ENCODE measurements at places on chromosomes 2 and 18.

DNA sequence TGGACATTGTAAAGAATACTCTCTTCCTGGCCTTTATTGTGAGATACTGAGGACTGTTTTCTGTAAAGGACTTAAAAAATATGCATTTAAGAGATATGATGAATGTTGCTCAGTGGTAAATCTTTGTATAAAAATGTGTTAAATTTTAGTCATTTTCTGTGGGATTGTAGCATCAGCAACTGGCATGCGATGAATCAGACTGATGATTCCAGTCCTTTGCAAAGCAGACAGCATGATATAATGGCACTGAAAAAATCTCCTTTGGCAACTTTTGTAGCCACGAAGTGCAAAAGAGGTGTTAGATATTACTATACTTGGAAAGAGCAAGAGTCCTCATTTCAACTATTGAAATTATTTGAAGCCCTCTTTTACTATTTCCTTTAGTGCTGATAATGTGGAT is 678.7 kb downstream of the PLCL1 start:
- no peak for DNase-seq

DNA sequence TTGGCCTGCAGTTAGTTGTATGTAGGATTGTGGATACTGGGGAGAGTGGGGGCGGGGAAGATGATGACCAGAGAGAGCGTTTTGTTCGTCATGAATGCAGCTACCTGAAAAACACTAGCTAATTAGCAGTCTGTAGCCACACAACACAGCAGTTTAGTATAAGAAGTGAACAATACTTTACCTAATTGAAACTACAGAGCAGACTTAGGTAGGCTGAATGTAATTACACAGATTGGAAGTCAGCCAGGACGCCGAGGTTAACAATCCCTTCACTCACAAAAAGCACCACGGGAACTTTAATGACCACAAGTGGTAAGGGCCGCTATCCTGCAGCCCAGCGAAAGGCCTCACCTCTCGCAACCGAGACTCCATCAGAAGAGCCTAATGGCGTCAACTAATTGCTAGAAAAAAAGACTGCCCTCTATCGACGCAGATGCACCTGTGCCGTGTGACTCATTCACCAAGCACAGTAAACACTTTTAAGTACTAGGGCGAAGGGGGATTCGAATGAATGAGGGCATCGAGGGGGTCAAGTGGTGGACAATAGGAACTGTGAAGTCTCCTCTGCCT is 591.0 kb downstream of the ARHGAP15 start:
- DNase-seq, result no peak

- peak; percentile 65 for DNase-seq
Observed at GRCh38 chr2:96870626-96871255, 861 bp upstream of the SEMA4C start.

- no peak for DNase-seq
Observed at GRCh38 chr2:15890936-15891905, 49.1 kb upstream of the MYCN start.

DNA sequence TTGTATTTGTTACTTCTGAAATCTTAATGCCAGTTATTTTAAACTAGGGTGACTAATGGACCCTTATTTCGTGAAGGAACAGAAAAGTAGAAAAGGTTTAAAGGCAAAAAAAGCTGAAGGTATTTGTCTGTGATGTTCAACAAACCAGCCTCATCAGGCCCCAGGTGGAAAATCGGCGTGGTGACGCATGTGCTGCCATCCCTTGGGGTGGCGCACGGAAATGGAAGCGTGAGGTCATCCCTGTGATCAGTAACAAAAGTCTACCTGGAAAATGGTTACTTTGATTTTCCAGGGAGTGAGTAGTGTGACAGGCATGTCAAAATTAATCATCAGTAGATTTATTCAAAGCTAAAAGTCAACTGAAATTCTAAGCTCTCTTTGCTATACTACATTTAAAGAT is 313.2 kb downstream of the GBX2 start:
- no peak for DNase-seq

GRCh38 chr2:148944536-148944935 is 69.5 kb downstream of the KIF5C start:
- DNase-seq, result no peak

DNA sequence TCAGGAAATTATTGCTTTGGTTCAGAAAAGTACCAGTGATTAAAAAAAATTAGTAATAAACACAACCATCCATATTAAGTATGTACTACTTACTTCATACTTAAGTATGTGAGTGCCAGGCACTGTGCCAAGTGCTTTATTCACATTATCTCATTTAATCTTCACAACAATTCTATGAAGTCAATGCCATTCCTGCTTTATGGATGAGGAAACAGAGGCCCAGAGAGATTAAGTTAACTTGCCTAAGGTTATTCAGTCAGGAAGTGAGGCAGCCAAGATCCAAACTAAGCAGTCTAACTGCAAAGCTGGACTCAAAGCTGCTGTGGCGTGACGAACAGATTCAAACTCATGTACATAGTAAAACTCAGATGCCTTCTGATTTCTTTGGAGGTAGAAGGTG is 22.3 kb downstream of the DTNB start:
- no peak for DNase-seq

DNA sequence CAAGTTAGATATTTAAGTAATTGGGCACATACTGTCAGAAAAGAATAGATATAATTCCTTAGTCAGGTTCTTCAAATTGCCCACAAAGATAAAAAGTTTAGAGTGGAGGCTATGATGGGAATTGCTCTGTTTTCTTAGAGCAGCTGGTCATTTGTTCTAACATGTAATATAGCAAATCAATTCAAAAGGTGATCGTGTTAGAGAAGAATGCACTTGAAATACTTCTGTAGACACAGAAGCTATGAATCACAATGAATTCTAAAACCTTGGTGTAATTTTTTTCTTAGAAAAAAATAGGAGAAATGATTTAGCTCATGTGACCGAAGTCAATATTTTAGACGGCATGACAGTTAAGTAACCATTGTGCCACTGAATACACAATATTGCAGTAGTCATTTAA is 918.1 kb upstream of the LRATD1 start:
- DNase-seq, result no peak

DNA sequence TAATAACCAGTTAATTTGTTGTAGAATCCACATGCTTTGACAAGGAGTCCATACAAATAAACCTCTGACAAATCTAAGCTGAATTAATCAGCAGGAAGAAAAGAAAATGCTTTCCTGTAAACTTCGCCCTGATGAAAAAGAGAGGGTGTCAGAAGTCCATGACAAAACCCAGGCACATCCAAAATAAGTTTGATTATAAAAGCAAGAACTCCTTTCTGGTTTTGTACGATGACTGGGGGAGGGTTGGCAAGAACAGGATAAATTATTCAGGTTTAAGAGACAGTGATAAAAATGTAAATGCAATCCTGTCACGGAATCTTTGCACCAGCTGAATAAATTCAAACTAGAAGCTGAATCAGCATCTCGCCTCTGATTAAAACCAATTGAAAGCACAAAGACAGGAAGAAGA is 469.2 kb upstream of the TNP1 start:
- DNase-seq, result no peak

DNA sequence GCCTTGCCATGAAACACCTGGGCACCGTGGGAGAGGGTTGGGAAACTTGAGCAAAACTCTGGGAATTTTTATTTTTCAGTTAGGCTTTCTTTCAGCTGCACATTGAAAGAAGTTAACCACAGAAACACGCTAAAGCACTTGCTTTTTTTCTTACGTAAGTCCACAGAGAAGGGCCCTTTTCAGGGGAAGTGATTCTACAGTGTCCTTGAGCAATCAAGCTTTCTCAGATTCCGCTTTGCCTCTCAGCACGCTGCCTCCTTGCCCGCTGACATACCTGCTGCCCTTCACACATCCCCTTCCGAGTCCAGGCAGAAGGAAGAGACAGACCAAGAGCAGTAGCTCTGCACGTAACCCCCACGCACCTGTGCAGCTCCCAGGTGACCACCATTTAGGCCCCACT is 135.5 kb upstream of the MYT1L start:
- DNase-seq, result no peak

DNA sequence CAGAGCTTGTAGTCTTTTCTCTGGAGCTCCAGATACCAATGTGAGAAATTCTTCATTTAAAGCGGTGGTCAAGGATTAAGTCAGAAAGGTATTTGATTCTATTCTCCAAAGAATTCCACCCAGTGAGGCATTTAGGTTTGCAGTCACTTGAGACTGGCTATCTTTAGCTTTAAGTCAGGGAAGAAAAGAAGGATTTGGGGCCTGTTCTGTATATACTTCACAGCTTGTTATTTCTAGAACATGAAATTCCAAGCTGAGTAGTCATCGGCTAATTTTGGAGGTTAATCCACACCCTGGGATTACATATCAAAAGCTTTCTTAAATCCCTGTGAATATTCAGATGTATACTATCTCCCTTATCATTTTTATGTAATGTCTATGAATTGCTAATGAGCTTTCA is 39.4 kb downstream of the MYOM1 start:
- no peak for DNase-seq

DNA sequence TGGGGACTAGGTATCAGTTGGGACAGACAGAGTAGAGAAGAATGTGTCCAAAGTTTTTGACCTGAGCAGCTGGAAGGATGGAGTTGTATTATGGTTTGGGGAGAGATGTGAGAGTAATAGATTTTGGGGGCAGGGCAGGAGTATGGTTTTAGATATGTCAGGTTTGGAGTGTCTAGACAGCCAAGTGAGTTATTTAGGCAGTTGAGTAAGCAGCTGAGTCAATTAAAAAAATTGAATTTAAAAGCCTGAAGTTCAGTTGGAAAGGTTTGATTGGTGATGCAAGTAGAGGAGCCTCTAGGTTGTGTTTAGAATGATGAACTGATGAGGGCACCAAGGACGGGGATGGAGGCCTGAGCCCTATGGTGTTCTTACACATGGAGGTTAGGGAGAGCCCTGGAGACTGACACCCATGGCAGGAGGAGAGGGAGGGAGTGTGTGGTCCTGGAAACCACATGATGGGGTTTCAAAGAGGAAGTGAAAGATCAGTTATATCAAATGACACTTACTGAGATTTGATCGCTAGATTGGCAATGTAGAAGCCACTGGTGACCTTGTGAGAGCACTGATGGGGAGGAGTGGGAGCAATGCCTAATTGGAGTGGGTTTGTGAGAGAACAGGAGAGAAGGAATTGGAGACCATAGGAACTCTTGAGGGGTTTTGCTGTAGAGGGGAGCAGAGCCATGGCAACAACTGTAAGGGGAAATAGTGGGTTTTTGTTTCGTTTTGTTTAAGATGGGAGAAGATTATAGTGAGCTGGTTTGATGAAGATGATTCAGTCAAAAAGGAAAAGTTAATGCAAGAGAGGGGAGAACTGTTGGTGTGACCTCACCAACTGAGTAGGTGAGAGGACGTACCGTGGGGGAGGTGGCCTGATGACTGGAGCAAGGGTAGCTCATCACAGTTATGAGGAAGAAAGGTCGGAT is 10.3 kb downstream of the ITGA6 start:
- peak; percentile 74 for DNase-seq

GRCh38 chr2:137838255-137839092 is 125.8 kb upstream of the HNMT start:
- DNase-seq, result no peak

- no peak for DNase-seq
Observed at GRCh38 chr2:102483086-102483485, 10.1 kb downstream of the SLC9A4 start.

DNA sequence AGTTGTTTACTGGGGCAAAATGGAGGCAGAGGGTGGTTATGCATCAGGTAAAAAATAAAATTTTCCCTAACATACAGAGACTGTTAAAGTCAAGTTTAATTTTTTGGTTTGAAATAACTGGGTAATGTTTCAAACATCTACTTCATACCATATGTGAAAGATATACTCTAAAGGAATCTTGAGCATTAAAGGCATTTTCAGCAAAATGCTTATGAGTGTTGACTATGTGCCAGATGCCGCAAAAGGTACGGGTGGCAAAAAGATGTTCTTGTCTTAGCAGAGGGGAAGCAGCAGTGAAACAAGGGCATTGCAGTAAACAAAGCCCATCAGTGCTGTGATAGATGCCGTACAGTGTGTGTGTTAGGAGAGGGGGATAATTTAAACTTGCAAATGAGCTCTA is 263.1 kb upstream of the ID2 start:
- DNase-seq, result no peak

DNA sequence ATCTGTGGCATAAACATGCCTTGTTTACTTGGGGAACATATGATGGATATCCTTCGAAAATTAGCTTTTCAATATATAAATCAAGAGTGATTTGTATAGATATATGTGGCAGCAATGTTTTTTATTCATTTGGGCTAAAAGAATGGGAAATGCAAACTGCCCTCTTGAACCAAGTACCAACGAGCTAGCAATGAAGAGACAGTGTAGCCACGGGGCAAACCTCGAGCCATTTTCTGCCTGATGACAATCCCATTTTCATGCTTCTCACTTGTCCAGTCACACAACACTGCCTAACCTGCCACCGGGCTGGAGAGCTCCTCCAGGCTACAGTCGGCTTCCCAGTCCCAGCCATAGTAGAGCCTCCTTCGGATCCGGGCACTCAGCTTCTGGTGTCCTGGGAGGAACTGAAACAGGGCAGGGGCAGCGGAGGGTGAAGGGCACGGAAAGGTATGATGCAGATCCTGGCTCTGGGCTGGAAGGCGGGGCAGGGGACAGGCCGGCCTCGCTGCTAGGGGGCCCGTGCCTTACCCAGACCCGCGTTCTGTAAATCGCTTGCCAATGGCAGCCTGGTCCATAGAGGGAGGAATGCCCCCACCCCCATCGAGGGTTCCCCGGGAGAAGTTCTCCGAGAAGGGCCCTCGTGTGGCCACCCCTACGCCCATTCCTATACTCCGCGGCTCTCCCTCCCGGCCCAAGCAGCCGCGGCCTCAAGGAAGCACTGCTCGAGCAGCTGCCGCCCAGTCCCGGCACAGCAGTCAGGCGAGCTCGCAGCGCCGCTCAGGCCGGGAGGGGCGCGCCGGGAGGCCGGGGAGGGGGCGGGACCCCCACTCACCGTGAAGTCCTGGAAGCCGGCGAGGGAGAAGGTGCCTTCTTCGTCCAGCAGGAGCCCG is 552 bp downstream of the CNPPD1 start:
- peak; percentile 41 for DNase-seq

- peak; percentile 70 for DNase-seq
Observed at GRCh38 chr18:13568443-13569392, 157.6 kb downstream of the FAM210A start.

DNA sequence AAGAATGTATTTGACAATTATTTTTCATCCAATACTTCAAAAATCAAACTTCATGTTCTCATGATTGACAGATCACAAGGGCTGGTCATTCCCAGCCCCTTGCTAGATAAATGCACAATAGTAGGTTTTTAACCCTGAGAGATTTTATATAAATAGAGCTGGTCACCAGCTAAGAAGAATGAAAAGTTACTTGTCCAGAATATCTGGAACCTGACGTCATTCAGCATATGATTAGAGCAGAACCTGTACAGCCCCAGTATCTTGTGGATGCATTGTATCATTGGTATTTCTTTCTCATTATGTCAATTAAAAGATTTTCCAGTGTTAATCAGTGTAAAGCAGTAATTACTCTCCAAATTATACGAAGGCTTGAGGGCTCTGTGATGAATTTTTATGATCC is 202.8 kb upstream of the RND3 start:
- DNase-seq, result no peak

DNA sequence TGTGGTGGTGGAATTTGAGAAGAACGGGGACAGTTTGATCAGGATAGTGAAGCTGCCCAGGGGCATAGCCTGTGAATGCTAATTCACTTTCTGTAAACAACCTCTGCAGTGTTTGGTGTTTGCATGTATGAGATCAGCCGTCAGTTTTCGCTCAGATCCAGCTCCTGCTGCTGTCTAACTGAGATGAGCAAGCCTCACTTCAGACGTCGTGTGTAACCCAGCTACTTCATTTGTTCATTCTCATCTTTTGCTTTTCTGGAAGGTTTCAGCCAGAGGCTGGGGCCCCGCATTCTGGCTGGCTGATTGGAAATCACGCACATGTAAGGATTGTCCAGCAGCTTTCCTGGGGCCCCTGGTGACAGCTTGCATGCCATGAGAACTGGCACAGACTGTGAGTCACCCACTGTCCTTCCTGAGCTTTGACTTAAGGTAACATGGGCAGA is 48.9 kb downstream of the LDLRAD4 start:
- DNase-seq, result peak; percentile 40
